SK-MEL-5 (cell line): ENCODE measurements at places on chromosomes 3 and 15.
A peak's percentile ranks its signal among the peaks of the same experiment; 100 is the strongest.

- peak; percentile 69 for DNase-seq
Measured at GRCh38 chr3:119145500-119146167, at the start of gene TEX55. Gene TEX55, plus strand, starts transcription at chr3:119146165. Its CDS starts 25 bp downstream, at chr3:119146190.

DNA sequence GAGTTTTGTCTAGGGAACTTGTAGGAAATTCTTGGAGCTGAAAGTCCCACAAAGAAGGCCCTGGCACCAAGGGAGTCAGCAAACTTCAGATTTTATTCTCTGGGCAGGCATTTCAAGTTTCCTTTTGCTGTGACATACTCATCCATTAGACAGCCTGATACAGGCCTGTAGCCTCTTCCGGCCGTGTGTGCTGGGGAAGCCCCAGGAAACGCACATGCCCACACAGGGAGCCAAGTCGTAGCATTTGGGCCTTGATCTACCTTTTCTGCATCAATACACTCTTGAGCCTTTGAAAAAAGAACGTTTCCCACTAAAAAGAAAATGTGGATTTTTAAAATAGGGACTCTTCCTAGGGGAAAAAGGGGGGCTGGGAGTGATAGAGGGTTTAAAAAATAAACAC is 15.0 kb downstream of the TIGIT start:
- no peak for DNase-seq

- peak; percentile 90 for DNase-seq
Measured at GRCh38 chr15:77070495-77071304, at the start of gene TSPAN3. Gene TSPAN3, minus strand, starts transcription at chr15:77071109. Its CDS starts 155 bp downstream, at chr15:77070954.

- DNase-seq = no peak
Measured at GRCh38 chr15:52068004-52068615, 44.5 kb downstream of the BCL2L10 start.

GRCh38 chr15:74682954-74683353 is 12.9 kb downstream of the EDC3 start:
- no peak for DNase-seq

- no peak for DNase-seq
Measured at GRCh38 chr15:70337277-70338186, 239.8 kb upstream of the TLE3 start.

GRCh38 chr15:42933886-42934667 is 13.5 kb upstream of the TTBK2 start:
- DNase-seq = no peak

DNA sequence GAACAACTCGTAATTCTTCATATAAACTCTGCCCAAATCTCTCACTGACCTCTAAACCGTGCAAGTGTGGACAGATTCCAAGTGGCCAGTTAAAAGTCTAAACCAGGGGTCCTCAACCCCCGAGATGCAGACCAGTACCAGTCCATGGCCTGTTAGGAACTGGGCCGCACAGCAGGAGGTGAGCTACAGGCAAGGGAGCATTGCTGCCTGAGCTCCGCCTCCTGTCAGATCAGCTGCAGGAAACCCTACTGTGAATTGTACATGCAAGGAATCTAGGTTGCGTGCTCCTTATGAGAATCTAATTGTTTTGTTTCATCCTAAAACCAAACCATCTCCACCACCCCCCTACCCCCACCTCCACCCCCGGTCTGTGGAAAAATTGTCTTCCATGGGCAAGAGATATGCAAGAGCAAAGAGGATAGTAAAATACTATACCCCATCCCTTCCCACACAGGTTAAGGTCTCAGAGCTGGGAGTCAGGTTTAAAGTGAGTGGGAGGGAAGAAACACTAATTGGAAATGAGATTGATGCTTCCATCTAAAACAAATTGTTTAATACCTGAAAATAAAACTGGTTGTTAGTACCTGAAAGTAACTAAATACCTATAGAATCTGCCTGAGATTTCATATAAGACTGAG is 54.0 kb downstream of the POLQ start:
- no peak for DNase-seq

- DNase-seq = no peak
Measured at GRCh38 chr3:65548848-65549625, 489.7 kb downstream of the MAGI1 start.

DNA sequence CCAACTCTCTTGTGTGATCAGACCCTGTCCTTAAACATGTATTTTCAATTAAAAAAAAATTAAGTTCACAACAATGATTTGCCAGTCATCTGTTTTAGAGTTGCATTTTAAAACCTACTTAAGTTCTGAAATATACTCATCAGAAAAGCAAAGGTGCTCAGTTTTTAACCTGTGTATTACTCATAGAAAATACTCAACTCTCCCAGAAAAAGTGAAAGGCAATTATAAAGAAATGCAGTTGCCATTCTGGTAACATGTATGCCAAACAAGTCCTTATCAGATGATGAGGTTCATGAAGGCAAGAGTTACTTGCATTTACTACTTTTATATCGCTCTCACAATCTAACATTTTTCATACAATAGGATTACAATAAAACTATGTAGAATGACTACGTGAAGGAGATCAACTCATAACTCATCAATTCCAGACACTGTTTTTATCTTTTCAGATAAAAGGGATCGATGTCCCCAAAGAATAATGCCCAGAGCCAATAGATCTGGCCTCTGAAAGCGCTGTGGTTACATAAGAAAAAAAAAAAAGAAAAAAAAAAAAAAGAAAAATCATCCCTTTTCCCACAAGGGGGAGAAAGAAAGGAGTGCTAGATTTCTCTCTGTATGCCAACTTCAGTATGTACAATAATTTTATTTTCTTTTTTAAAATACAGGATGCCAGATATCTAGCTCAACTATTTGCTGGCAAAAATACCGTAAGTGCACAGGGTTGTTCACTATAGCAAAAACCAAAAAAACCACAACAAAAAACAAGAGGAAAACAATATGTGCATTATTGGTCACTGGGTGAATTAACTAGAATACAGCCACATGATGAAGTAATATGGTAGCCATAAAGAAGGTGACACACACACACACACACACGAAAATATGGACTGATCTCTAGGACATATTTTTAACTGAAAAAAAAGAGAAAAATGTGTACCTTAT is 137.4 kb downstream of the NR1I2 start:
- peak; percentile 6 for DNase-seq

DNA sequence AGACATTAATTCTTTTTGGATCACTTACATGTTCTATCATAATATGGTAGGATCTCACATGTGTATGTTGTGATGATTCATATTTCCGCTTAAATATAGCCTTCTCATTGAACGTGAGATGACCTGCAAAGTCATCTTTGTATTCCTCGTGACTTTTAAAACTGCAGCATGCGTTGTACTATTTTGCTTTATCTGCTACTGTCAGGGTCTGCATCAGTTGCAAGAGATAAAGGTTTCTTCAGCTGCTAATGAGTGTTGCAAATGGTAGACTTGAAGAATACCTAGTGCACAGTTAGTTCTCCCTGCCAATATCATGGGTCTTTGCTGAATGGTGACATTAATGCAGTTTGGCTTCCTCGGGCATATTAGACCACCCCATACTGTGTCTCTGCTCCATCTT is 31.8 kb downstream of the REC114 start:
- no peak for DNase-seq

DNA sequence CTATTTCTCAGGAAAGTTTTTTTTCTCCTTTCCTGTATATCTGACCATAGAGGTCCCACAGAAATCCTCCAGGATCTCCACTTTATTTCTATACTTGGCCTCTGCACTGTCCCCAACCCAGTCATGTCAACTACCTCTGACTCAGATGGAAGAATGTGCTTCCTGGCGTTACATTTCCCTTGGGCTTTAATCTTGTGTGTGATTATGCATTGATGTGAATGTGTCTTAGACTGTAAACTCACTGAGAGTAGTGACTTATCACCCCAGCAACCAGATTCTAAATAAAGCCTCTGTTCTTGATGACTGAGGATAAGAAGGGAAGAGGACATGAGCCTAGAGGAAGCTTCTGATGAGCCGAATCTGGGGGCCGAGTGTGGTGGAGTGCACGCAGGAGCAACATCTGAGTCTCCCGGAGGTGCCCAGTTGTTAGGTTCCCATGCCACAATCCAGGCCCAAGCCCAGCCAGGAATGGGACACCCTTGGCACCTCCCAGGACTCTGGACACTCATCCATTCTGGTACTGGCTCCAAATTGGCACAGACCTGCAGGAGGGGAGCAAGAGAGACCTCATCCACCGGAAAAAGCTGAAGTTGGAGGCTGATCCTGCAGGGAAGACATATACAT is 32.1 kb upstream of the HEG1 start:
- DNase-seq = peak; percentile 57

DNA sequence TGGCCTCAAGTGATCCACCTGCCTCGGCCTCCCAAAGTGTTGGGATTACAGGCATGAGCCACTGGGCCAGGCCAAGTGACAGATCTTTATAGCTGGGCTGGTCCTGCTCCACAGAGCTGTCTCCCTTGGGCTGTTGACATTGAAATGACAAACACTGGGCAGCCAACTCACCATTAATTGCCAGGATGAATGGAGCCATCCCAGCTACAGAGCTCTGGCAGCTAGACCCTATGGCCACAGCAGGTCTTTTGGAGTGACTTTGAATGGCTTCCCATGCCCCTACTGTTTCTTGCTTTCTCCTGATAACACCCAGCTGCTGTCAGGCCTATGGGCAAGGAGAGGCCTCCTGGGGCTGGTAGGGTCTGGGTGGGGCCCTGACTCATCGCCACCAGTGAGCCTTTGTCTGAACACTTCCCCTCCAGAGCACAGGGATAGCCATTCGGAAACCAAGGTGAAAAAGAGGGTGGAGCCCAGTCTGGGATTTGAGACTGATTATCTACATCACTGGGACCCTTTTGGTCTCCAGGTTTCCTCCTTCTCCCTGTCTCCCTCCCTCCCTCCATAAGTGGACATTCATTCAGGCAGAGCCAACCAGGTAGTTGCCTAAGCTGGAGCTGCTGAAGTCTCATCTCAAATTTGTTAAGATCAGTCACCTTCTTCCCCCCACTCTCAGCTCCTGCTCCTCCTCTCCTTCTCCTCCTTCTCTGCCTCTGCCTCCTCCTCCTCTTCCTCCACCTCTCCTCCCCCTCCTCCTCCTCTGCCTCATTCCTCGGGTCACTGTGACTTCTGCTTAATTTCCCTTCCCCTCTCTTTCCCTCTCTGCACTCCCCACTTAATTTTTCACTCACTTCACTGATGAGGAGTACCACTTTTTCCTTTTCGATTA is 34.0 kb downstream of the BHLHE40 start:
- DNase-seq = no peak

DNA sequence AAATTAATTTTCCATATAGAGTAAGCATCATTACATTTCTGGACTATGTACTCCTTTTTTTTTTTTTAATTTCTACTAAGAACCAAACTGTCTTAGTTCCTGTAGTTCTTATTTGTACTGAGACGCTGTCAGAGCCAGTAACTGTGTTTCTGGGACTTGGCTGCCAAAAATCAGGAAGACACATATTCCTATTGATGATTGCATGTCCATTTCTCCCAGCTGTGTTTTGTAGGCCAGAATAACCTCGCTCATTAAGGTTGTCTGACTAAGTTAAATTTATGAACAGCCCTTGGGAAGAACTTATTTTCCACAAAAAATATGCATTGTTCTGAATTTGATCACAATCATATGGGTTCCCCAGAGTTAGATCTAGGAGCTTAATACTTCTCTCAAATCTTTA is 29.5 kb downstream of the PLSCR5 start:
- DNase-seq = no peak
